NAMALWA (cell line): ENCODE measurements at places on chromosomes 3 and 15.

DNA sequence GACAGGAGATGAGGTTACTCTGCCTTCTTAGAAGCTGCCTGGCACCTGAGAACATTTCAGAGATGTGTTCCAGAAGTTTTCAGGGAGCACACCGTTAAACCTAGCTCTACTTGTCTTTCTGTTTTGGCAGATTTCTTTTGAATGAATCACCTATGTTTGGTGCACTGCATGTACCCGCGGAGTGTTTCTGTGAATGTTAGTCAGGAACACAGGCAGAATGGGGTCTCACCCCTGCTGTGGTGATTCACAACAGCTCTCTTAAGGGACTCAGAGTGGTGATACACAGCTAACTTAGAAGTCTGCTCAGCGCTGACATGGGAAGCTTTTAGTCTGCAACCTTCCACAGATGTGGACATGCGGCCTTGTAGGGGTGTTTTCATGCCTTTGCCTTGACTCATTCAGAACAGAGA lies 24.0 kb downstream of the TSEN2 start:
- DNase-seq = no peak

- DNase-seq = no peak
Observed at GRCh38 chr15:77497110-77497737, 76.5 kb downstream of the HMG20A start.

DNA sequence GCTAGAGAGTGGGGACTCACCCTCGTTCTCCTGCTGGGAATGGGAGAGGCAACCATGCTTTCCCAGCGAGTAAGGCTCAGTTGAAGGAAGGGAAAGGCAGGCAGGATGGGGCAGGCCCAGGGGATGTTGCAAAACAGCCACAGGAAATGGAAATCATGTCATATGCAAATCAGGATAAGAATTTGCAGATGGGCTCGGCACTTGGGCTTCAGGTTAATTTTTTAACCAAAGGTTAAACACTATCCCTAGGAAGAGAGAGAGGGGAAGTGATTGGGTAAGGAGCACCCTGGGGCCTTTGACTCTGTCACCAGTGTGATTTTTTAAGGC lies 14.6 kb upstream of the PLA2G4E start:
- DNase-seq = peak; percentile 66

GRCh38 chr3:94433811-94434210 lies 370.9 kb downstream of the NSUN3 start:
- DNase-seq = no peak

GRCh38 chr3:175266478-175266877 lies 407.3 kb downstream of the NAALADL2 start:
- no peak for DNase-seq

- DNase-seq = peak; percentile 50
Observed at GRCh38 chr3:88150371-88150770, 612 bp downstream of the C3orf38 start.

GRCh38 chr15:85825118-85825517 lies 30.4 kb upstream of the KLHL25 start:
- DNase-seq = no peak

GRCh38 chr15:58136731-58137130 lies 1.4 kb upstream of the AQP9 start:
- DNase-seq = no peak

- DNase-seq = no peak
Observed at GRCh38 chr3:33624756-33625155, 93.3 kb downstream of the CLASP2 start.

DNA sequence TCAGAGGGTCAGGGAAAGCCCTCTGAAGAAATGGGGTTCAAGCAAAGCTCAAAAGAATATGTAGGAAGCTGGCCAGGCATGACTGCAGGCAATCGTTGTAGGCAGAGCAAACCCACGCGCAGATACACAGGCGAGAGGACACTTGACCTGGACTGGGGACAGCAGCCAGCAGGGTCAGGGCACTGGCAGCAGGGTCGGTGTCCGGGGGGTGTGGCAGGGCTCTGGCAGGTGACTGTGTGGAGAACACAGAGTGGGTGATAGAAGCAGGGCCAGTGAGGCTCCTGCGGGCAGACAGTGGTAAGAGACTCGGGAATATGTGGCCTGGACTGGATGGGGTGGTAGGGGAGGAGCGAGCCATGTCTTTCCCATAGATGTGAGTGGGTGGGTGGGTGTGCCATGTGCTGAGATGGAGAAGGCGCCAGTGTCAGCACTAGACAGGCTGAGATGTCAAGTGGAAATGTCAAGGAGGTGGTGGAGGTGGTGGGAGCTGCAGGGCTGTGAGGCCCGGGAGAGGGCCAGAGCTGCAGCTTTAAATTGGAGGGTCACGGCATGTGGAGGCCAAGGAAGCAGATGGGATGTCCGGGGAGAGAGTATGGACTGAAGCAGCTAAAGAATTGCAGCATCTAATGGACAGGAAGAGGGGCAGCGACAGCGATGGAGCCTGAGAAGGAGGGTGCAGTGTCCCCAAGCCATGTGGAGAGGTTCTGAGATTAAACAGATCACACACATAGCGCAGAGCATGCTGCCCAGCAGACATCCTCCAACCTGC lies 13.4 kb downstream of the TMEM43 start:
- DNase-seq = no peak

GRCh38 chr3:69392850-69393249 lies 7.0 kb upstream of the FRMD4B start:
- no peak for DNase-seq

DNA sequence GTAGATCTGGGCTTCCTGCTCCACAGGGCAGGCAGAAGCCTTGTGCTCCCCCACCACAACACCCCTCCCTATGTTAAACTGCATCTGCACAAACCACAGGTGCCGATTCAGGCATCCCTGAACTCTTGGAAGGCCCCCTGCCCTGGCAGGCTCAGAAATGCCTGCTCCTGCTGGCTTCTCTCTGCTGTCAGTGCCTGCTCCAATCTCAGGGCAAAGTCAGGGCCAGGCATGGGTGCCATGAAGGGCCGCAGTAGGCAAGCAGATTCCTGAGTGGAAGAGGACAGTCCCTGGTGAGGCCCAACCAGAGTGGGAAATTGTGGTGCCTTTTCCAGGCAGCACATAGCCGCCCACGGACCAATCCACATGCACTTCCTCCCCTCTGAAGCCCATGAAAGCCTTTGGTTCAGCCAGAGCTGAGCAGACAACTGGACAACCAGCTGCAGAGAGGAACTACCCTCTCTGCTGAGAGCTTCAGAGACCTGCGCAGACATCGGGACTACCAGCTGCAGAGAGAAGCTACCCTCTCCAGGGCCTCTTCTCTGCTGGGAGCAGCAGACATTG lies 13.6 kb downstream of the PRR20G start:
- DNase-seq = no peak

DNA sequence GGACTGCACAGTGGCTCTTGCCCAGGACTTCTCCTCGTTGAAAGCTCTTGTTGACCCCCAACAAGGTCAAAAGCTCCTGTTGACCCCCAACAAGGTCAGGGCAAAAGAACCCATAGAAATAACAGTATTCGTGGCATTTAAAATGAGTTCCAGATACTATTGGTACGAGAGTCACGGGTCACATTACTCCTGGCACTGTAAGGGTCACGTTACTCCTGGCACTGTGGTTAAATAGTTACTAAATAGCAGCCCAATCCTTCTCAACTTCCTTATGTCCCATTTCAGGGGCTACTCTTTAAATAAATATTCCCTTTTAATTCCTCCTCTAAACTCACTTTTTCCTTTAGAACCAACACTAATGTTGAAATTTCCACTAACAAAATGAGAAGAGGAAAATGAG lies 18.2 kb upstream of the ADCY5 start:
- DNase-seq = no peak

- peak; percentile 36 for DNase-seq
Observed at GRCh38 chr15:63915873-63916771, 82.4 kb upstream of the HERC1 start.
